Activated naive CD8-positive, alpha-beta T cell treated with anti-CD3 and anti-CD28 coated beads for 36 hours (primary cell): ENCODE measurements at places on chromosomes 7 and 10. TPM values are rescaled to one million over a fixed set of nuclear protein-coding genes. Genes with fewer than 3 reads are reported as not detected.

The NRCAM gene
- 3.9 TPM for total RNA-seq

The TBC1D12 gene
- 0.70 TPM for total RNA-seq

DNA sequence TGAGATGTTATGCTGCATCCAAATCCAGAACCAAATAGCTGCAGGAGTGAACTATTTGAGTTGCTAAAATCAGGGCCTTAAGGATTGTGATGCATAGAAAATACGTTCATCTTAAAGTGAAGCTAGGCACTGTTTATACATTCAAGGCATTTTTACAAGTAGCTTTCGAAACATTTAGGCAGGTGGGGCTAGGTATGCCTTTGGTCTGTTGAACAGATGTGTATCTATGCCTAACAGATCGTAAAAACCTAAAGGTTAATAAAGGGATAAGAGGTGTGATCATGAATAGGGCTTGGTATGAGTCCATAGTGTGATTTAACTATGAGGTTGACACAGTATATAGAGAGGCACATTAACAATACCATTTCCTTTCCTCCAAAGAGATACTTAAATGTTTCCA lies 262.5 kb downstream of the SEMA3D start:
- no peak overlapping the region for H3K4me3 ChIP-seq
- H3K36me3 ChIP-seq = no peaks in the 10 kb centered on the region
- H3K4me1 ChIP-seq = no peaks in the 10 kb centered on the region

GRCh38 chr10:96701265-96701664 lies 19.0 kb downstream of the PIK3AP1 start:
- no peak for DNase-seq
- no peak overlapping the region for H3K27ac ChIP-seq
- H3K36me3 ChIP-seq = no peaks in the 10 kb centered on the region
- H3K4me3 ChIP-seq = no peak overlapping the region
- H3K4me1 ChIP-seq = peaks cover 3% of the 10 kb centered on the region
- no peaks in the 10 kb centered on the region for H3K27me3 ChIP-seq

DNA sequence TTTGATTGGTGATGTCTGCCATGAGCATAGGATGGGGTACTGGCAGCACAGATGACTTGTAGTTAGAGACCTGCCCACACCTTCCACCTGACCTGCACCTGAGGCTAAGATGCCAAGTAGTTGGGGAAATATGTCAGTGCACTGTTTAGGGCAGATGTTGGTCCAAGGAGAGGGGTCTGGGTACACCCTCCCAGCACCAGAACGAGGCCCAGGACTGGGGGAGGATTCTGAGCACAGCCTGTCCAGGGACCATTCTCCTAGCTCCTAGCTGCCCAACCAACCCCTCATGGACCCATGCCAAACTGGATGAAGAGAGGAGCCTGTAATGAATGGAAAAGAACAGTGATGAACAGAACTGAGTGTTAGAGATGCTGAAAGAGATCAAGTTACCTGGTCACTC lies 28.0 kb downstream of the FRMPD2 start:
- H3K4me1 ChIP-seq = no peaks in the 10 kb centered on the region
- no peak overlapping the region for H3K4me3 ChIP-seq
- H3K27ac ChIP-seq = no peak overlapping the region
- DNase-seq = no peak
